Stimulated activated CD4-positive, alpha-beta T cell treated with anti-CD3 and anti-CD28 coated beads, Interleukin-4, amount 100 ng/mL, for 4 hours (primary cell): ENCODE measurements at places on chromosomes 6 and 20.

GRCh38 chr6:121158891-121159290, 175.4 kb downstream of the TBC1D32 start:
- DNase-seq: no peak

DNA sequence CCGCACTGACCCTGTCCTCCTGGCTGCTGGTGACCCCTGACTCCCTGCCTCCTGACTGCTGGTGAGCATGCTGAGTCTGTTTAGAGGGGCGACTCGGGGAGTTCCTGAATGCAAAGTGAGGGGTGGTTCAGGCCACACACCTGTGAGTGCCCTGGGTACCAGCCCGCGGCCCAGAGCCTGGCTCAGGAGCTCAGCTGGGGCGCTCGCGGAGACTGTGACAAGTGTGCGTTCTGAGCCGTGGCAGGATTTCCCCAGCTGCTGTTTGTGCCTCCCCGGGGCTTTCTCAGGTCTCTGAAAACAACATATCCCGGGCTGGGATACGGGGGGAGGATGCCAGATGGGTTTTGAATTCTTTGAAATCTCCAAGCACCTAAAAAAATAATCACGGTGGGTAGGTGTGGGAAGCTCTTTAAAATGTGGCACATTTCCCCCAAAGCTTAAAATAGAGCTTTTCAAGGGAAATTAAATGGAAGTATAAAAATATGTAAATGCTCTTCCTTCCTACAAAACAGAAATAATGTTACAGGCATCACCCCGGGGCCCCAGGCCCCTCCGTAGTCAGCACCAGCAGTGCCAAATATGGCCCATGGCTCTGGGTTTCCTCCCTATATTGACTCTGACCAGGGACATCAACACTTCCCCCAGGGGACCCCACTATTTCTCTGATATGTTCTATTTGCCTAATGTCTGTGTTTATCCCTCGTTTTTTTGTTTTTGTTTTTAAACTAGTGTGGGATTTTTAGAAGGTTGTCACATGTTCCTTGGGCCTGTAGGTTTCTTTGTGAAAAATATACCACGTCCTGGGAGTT, 49.9 kb upstream of the TAGAP start:
- DNase-seq: peak; percentile 61

GRCh38 chr6:113825781-113826180, 31.4 kb upstream of the MARCKS start:
- no peak for DNase-seq

DNA sequence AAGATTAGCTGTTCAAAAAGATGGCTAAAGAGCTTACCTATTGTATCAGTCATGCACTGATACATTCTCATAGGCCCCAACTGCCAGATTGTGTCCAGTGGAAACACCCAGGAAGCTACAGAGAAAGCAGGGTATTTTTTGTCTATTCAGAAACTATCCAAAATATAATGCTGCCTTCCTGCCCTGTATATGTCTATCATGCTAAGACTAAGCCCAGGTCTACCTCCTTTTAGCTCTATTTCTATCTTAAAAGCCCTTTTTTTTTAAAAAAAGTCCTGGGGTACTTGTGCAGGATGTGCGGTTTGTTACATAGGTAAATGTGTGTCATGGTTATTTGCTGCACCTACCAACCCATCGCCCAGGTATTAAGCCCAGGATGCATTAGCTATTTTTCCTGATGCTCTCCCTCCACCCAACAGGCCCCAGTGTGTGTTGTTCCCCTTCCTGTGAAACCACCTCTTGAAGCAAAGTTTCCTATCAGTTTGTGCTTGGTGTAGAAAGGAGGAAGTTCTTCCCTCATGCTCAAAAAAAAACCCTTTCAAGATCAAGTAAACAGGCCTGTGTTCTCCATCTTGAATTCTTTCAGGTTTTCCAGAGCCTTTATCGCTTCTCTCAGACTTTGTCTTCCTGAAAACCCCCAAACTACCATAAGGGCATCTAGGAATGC, 514 bp downstream of the DEFB129 start:
- DNase-seq: peak; percentile 19

DNA sequence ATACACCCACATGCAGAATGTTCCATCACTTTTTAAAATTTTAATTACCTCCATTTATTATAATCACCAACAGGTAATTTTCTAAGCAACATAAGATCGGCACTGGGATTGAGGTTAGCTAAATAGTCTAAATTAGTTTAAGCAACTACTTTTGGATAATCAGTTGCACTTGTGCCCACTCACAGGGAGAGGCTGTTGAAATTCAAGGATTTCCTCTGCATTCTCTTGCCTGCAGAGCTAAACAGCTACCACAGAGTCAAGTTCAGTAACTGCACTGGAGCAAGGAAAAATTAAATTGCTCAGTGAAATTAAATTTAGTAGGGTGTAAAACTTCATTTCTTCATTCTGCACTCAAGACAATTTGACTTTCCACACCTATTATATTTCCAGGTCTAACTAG, 120.7 kb upstream of the CCDC28A start:
- no peak for DNase-seq

GRCh38 chr6:30749554-30750378, 5.4 kb upstream of the IER3 start:
- DNase-seq: no peak

- no peak for DNase-seq
These were observed 26.3 kb downstream of the CDH26 start for GRCh38 chr20:59984541-59984940.

GRCh38 chr6:31935823-31936222, 8.3 kb downstream of the C2 start:
- no peak for DNase-seq

DNA sequence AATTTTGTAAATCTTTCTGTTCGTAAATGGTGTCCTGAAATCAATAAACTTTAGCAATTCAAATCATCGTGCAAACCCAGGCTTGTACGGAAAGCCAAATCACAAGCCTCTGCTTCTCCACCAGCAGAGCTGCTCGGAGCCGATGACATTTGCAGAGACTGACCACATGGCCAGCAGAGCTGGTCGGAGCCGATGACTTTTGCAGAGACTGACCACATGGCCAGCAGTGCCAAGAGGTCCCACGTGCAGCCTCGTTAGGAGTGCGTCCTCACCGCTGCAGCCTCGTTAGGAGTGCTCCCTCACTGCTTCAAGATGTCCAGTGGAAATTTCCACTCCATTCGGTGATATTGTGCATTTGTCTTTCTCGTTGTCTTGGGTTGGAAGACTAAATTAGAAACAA, 28.5 kb downstream of the SMOC2 start:
- no peak for DNase-seq

DNA sequence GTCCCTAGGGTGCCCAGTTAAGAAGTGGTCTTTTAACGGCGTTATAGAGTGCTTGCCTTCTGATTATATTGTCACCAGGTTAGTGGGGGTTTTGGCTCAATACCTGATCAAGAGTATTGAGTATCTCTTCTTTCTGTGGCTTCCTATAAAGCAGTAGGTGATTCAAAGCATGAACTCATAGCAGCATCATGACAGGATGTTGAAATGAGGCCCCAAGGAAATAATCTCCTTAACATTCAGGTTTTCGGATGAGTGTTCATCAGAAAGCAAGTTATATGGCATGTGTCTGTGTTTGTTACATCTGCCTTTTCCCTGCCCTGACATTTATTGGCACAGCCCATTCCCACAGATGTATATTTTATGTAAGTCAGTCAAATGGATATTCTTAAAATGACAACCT, 301.0 kb downstream of the FARS2 start:
- DNase-seq: no peak

GRCh38 chr20:8299921-8300320, 167.9 kb downstream of the PLCB1 start:
- no peak for DNase-seq

- no peak for DNase-seq
These were observed 164.7 kb upstream of the CCN2 start for GRCh38 chr6:132115714-132116366.

DNA sequence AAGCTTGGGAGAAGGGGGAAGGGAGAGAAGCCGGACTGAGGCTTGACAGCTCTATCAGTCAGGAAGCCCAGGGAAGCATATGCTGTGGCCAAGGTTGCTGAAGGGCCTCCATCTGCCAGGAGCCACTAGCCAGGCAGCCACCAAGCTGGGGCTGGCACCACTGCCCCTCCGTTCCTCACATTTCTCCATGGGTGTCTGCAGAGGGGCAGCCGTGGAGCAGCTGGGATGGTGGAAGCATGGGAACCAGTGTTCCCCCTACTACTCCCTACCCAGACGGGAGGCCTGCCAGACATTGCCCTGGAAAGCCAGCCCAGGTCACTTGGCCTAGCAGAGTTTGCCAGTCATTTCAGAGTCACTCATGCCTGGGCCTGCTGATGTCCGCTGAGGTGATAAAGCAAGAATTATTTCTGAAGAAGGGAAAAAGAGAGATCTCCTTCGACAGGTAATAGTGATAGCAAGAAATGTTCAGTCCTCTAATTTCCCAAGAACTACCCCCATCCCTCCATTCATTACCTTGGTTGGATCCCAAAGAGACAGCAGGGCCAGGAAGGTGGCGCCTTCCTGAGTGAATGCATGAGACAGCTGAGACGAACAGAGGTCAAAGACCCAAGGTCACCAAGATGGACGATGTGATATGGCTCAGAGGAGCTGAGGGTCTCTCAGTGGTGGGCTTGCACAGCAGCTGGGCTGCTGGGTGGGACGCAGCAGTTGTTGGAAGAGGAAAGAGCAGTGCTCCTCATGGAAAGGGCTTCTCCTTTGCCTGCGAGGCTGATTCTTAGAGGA, 21.9 kb downstream of the SNPH start:
- no peak for DNase-seq

DNA sequence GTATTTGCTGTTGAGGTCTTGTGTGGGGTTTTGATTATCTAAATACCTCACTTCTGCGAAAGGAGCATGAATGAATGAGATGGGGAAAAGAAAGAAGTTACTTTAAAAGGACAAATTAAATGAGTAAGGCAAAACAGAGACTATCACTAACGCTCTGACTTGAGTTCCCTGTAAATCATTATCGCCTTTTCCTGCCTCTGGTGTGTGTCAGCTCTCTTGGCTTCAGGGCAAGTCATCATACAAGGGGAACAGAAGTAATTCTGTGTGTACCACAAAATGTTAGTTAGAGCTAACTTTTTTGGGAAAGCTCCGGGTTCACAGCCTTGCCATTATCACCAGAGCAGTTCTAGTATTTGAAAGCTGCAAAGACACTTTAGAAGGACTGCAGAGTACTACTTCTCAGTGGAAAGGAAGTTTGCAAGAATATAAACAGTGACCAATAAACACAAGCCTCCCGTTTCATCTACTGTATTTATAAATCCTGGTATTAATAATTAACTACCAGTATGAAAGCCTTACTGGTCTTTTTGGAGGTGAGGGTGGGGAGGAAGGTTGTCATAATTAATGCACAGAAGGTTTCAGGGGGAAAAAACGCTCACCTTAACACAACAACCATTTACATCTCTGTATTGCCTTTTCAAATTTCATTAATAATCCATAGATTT, 1.2 kb downstream of the DZANK1 start:
- no peak for DNase-seq

DNA sequence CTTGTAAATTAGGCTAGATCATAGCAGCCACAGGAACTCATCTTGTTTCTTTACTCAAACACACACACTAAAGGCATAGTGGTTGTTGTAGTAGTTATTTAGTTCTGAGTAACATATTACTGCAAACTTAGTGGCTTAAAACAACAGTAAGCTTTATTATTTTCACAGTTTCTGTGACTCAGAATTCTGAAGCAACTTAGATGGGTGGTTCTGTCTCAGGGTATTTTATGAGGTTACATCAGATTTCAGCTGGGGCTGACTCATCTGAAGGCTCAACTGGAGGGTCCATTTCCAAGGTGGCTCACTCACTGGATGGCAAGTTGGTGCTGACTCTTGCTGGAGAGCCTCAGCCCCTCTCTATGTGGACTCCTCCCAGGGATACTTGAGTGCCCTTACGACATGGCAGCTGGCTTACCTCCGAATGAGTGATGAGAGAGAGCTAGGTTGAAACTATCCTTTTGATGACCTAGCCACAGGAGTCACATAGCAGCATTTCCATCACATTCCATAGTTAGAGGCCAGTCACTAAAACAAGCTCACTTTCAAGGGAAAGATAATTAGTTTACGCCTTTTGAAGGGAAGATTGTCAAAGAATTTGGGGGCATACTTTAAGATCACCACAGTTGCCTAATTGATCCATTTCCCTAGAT, 136.5 kb upstream of the PRND start:
- DNase-seq: no peak

DNA sequence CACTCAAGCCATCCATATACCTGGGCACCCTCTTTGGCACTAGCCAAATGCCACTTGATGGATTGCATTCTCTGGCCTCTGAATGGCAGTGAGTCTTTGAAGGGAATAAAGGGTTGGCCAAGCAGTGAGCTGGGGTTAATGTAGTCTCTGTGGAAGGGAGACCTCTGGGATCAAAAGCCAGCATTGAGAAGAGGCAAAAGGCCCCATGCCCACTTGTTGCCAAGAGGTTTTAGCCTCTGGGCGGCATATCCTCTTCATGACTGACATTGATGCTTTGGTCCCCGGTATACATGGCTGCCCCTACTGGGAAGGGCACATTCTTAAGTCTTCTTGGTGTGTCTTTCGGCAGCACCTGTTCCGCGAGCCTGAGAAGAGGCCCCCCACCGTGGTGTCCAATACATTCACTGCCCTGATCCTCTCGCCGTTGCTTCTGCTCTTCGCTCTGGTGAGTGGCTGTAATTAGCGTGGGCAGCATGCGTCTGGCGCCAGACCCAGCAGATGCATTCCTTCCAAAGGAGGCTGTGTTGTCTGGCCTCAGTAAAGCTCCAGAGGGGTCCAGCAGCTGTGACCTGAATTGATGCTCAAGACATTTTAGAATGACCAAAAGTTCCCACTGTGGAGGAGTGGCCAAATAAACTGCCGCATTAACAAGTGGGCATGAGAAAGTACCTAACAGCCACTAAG, 29.5 kb downstream of the GHRH start:
- no peak for DNase-seq

GRCh38 chr6:19142275-19142674, 694.9 kb upstream of the ID4 start:
- no peak for DNase-seq

DNA sequence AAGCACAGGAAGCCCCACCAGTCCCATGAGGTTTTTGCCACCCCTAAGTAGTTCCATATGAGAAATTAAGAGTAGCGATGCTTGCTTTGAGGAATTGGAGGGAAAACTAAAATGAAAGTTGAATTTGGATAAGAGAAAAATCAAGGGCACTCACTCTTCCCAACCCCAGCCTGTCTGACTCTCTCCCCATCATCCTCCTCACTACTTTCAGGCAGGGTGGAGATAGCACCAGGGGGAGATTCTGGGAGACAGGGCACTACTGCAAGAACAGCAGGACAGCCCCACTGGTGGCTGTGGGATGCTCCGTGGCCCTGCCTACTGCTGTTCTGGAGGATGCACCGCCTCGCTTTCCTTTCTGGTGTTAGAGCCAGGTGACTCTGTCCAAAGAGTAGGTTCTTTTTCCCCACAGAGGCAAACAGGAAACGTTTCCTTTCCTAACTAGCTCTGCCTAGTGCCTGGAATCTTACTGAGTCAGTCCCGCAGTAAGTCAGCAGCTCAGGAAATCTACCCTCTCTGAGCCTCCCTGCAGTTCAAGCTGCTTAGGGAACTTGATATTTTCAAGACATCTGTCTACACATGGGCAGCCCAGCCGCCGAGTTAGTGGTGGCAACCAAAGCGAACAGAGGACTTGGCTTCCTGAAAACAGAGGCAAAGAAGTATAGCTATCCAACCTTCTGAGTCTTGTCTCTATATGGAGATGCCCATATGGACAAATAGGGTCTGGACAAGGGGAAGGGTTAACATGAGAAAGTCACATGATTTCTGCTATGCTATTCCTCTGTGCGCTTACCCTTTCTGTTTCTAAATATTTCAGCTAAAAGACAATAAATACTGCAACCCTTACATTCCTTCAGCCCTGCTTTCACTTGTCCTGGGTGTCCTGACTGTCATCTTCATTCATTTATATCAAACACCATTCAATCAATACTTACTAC, 11.4 kb downstream of the HLA-E start:
- no peak for DNase-seq

GRCh38 chr6:15569035-15569995, 93.5 kb downstream of the DTNBP1 start:
- DNase-seq: no peak
